CD4-positive, alpha-beta T cell treated with Interleukin-4 for 1 hour (primary cell): ENCODE measurements at places on chromosomes 7 and 10.
A peak's percentile ranks its signal among the peaks of the same experiment; 100 is the strongest.

GRCh38 chr10:61470740-61471139, 17.6 kb upstream of the TMEM26 start:
- DNase-seq, result no peak

DNA sequence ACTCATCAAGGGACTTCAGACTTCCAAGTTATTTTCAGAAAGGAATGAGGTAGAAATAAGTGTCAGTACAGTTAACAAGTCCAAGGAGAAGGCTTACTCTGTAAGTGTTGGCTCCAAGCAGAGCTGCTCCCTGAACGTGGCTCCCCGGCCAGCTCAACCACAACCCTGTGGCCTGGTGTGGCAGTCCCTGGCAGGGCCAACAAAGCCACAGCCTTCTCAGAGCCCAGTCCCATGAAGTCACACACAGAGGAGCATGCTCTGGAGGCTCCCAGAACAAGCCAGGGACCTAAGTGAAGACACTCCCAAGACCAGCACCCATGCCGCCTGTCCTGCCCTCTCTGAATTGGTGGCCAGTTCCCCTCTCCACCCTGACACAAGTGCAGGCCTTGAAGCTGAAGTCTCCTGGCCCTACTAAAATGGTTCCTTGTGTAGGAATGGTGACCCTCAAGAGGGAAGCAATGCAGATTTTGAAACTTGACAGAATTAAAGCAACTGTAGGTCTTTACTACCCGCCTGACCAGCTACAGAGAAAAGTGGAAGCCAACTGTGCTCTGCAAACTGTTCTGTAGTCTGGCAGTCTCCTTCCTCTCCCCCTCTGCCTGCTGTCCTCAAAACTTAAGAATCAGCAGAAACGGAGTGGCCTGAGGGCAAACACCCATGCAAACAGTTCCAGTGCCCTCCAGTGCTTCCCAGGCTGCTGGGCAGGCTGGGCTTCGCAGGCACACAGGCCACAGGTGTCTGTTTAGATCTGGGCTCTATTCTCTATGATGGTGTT, 51.1 kb downstream of the NOD1 start:
- no peak for DNase-seq

DNA sequence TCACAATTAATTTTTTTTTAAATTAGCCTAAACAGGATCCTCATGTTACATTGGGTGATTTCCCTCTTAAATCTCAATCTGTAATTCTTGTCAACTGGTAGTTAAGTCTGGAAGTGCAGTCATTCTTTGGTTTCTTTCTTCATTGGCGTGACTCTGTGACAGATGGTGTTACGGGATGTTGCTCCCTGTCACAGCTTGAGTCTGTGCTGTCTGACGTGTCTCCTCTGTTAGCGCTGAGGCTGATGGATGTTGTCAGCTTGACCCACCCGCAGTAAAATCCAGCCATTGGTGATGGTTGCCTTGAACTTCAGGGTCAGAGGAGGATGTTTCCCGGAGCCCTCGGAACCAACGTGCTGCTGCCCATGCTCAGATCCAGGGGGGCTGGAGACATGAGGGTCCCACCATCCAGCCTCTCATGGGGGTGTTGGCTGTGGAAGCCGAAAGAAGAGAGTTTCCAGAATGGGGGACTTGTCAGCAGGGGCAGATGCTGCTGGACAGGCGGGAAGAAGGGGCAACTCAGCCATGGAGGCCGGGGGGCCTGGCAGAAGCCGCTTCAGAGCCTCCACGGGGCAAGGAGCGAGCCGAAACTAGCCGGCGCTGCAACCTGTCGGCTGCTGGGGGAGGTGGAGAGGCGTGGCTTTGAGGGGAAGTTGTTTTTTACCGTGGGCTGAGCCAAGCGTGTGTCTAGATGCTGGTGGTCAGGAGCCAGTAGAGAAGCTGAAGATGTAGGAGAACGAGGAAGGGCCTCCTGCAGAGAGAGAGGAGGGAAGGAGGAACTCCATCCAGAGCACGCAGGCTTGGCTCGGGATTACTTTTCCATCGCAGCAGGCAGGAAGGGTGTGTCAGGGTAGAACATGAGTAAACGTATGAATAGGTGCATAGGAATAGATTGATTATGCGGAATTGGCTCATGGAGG, 3.5 kb downstream of the SUN1 start:
- DNase-seq, result no peak

GRCh38 chr7:16813232-16813616, 8.4 kb upstream of the AGR2 start:
- DNase-seq, result no peak

DNA sequence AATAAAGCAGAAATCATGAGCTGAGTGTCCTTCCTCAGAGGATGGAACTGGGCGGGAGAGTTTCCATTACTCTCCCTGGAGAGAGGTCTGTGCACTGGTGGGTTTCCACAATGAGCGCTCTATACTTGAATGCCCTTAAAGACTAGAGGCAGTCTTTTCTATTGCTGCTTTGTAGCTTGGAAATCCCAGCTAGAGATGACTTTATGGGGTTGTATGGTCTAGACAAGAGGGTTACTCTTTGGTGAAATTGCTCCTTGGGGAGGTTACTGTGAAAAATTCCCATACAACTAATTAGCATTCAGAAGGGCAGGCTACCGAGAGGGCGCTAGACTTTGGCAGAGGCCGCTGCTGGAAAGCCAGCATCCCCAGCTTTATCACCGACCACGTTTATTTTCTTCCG, 136.8 kb downstream of the TAX1BP1 start:
- DNase-seq, result no peak

DNA sequence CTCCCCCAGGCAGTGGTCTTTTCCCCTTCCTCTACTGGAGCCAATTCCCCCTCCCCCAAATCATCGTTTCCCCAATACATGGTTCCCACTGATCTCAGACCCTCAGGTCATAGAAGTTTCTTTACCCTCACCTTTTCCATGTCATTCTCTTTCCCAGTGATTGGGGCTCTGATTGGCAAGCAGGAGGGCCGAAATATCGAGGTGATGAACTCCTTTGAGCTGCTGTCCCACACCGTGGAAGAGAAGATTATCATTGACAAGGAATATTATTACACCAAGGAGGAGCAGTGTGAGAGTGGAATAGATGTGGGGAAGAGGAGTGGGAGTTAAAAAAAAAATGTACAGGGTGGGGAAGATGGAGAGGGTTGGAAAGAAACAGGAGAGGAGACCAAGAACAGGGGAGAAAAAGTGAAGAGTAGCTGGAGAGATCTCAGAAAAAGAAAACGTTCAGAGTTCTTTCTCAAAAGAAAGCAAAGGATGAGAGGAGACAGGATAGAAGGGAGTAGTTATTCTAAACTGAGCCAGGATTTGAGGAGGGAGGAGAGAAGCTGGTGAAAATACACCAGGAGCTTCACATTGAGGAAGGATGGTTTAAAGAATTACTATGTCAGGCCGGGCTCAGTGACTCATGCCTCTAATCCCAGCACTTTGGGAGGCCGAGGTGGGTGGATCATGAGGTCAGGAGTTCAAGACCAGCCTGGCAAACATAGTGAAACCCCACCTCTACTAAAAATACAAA, 858 bp downstream of the COPS6 start:
- DNase-seq, result no peak

GRCh38 chr10:104406715-104407650, 53.4 kb downstream of the CFAP58 start:
- no peak for DNase-seq

- DNase-seq, result no peak
Observed at GRCh38 chr7:117445206-117445605, 17.9 kb upstream of the ASZ1 start.

- no peak for DNase-seq
Observed at GRCh38 chr7:134645935-134646334, 718 bp upstream of the BPGM start.

DNA sequence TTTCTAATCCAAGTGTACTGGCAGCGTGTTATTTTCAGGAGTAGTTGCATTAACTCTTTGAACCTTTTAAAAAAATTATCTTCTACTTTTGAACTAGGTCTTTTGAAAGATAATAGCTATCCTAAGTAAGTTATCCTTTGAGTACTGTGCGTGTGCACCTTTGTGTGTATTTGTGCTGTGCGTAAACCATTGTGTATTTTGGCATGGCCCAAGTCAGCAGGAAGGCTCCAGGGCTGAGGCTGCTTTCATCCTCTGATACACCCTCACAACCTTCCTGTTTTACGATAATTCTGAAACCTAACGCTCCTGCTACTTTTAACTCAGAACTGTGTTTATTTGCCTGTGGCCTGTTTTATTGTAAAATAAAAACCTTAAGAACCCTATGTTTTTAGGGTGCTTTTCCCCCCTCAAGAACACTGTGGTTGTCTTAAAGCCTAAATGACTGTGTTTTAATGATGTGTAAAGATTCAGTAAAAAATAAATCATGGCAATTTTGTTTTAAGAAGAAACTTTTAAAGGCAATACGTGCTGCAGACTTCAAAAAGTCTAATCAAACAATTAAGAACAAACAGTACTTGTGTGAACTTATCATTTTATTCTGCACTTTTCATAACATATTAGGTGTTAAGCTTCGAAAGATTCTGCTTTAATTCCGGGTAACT, 57.5 kb downstream of the HDAC9 start:
- no peak for DNase-seq

DNA sequence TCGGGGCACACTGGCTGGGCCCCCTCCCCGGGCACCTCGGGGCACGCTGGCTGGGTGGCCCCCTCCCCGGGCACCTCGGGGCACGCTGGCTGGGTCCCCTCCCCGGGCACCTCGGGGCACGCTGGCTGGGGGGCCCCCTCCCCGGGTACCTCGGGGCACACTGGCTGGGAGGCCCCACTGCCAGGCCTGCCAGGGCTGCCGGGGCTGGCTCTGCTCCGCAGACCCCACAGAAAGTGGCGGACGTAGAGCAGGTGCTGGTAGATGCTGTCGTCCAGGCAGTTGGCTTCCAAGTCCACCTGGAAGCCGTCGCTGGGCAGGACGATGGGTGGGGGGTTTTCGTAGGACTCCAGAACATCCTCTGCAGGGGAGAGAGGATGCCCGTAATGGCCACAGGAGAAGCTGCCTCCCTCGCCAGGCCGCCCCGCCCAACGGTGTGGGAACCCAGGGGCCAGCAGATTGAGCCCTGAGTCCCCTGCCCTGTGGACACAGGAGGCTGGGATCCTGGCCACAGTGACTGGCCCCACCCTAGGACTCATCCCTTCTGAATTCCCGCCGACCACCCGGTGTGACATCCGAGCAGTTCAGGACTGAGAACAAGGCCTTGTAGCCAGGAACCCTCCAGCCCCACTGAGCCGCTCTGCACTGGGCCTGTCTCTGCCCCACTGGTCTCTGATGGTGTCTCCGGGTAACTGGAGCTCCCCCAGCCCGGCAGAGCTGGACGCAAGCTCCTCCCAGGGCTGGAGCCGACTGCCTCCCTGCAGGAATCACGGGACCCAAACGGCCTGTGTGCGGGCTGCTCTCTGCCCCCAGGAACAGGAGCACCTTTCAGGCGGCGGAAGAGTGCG, 28.2 kb downstream of the AP5Z1 start:
- no peak for DNase-seq

GRCh38 chr7:74430961-74431466, 22.7 kb upstream of the GTF2IRD1 start:
- DNase-seq, result no peak

- DNase-seq, result no peak
Observed at GRCh38 chr7:14685167-14685566, 217.4 kb downstream of the DGKB start.

- DNase-seq, result peak; percentile 68
Observed at GRCh38 chr7:98283127-98283886, 1.8 kb downstream of the BRI3 start.

- peak; percentile 78 for DNase-seq
Observed at GRCh38 chr10:33114451-33114952, 156.5 kb upstream of the ITGB1 start.

- DNase-seq, result no peak
Observed at GRCh38 chr10:4382811-4383210, 443.2 kb upstream of the AKR1E2 start.

DNA sequence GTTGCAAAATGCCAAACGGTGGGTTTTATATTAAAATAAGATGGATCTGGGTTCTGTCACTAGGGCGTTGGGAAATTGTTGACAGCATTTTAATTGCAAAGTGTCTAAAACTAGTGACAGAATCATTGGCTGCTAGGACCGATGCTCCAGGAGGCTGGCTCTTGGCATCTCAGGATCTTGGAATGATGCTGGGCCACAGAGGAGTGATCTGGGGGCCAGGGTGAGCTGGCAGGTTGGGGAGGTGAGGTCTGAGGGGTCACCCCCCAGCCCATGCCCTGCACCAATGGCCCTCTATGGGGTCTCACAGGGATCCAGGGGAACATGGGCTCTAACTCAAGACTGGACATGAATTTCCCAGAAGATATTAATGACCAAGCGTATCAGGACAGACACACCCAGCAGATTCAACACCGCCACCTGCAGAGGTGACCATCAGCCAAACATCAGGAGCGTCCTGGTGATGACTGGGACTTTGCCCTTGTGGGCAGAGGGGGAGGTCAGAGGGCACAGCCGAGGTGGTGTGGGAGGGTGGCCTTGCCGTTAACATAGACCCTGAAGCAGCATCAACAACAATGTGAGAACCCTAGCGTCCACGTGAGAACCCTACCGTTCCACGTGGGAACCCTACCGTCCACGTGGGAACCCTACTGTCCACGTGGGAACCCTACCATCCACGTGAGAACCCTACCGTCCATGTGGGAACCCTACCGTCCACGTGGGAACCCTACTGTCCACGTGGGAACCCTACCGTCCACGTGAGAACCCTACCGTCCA, 89.0 kb upstream of the PPP2R2D start:
- DNase-seq, result no peak

GRCh38 chr10:31210190-31210589, 108.8 kb upstream of the ZEB1 start:
- DNase-seq, result no peak
